ENCODE measurements at places on chromosomes 5 and 9. TPM values are rescaled to one million over a fixed set of nuclear protein-coding genes. Genes with fewer than 3 reads are reported as not detected.

- no peak for DNase-seq
- H3K4me3 ChIP-seq, result no peak overlapping the region
- no peaks in the 10 kb centered on the region for H3K4me1 ChIP-seq
Observed at GRCh38 chr9:29233193-29233592, 1659.9 kb upstream of the C9orf72 start.

DNA sequence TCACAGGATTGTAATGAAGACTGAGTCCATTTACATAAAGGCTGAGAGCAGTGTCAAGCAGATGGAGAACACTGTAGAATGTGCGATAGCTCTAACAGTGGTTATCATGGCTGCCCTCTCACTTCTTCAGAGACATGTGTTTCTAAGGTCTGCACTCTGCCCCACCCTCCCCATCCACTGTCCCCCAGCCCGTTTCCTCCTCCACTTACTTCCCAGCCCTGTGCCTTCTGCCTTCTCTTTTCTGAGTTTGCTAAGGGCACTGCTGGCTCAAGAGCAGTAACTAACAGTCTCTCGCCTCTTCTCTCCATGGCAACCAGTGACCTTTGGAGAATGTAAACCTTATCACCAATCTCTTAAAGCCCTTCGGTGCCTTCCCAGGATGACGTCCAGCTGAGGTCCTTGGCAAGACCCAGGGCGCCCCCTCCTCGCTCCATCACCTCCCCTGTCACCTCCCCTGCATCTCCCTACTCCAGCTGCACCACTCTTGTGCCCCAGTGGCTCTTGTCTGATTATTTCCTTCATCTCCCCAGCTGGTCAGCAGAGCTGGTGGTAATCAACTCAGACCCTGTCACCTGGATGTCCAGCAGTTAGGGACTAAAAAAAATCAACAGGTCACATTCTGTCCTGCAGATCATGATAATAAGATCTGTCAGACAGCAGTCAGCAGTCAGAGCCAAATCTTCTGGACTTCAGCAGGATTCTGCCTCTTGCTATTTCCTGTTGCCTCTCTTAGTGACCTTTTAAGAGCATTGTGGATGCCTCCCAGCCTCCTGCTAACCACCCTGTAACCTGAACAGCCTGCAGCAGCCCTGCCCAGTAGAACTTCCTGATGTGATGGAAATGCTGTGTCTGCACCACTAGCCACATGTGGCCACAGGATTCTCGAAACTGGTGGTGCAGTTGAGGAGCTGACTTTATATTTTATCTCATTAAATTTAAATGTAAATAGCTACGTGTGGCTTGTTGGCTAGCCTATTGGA is 9.0 kb downstream of the FXN start:
- H3K27me3 ChIP-seq, result no peaks in the 10 kb centered on the region
- no peaks in the 10 kb centered on the region for H3K4me1 ChIP-seq
- peaks cover 46% of the 10 kb centered on the region for H3K36me3 ChIP-seq
- no peak for DNase-seq
- no peak overlapping the region for H3K4me3 ChIP-seq

- H3K4me3 ChIP-seq, result no peak overlapping the region
- no peak overlapping the region for H3K27ac ChIP-seq
- no peak for DNase-seq
- H3K4me1 ChIP-seq, result no peaks in the 10 kb centered on the region
- H3K27me3 ChIP-seq, result peaks cover 11% of the 10 kb centered on the region
Observed at GRCh38 chr9:69801989-69802388, 18.6 kb upstream of the CFAP95 start.

DNA sequence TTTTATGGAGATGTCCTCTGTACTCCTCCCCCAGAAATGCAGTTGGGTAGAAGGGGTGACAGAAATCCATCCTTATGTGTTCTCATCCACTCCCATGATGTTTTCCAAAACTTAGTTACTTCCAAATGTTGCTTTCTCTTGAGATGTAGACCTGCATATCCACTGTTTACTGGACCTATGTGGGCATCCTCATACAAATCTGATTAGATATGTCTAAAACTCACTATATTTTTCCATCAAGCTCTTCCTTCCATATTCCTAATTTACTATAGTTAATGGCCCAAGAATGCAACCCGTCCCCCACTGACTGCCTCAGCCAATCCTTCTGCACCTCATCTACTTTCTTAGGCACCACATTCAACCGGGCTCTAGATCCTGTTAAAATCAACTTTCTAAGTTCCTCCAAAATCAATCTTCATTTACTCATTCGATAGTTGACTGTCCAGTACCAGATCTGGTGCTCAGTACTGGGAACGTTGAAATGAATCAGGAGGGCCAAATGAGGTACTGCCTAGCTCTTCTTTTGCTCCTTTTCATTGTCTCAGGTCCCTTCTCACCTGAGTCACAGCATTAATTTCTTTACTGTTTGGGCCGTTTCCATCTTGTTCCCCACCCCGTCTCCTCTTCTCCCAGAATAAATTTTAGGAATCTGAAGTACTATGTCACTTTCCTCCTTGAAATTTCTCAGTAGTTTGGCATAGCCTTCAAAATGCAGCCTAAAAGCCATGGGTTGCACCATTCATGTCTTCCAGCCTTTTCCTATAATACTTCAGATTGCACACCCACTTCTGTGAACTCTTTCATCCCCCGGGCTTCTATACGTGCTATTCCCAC is 7.9 kb downstream of the PLK2 start:
- H3K36me3 ChIP-seq, result peaks cover 22% of the 10 kb centered on the region
- no peak overlapping the region for H3K27ac ChIP-seq
- no peak overlapping the region for H3K4me3 ChIP-seq

GRCh38 chr9:86670536-86670935 is 276.8 kb downstream of the GAS1 start:
- no peak for DNase-seq
- no peaks in the 10 kb centered on the region for H3K27me3 ChIP-seq
- no peaks in the 10 kb centered on the region for H3K36me3 ChIP-seq
- no peaks in the 10 kb centered on the region for H3K4me1 ChIP-seq
- H3K27ac ChIP-seq, result no peak overlapping the region

Gene CDC20B
- not detected for total RNA-seq

DNA sequence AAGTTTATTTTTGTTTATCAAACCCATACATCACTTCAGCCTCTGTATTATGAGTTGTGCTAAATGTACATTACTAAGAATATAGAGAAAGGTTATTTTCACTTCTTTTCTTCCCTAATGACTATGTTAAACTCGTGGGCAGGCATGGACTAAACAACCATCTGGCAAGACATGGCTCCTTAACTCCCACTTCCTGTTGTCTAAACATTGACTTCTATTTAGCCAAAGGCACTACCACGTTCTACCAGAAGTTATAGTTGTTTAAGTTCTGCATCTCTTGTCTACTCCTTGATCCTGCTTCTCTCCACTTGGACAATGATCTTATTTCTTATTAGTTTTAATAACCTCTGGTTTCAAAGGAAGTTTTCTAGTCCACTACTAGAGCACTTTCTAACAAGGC is 136.1 kb downstream of the MACIR start:
- no peaks in the 10 kb centered on the region for H3K4me1 ChIP-seq
- no peak for DNase-seq
- H3K36me3 ChIP-seq, result no peaks in the 10 kb centered on the region
- no peaks in the 10 kb centered on the region for H3K27me3 ChIP-seq
- H3K27ac ChIP-seq, result no peak overlapping the region

Gene HAND1
- total RNA-seq, result not detected

GRCh38 chr5:145463634-145464033 is 371.5 kb downstream of the PRELID2 start:
- H3K36me3 ChIP-seq, result no peaks in the 10 kb centered on the region
- DNase-seq, result no peak
- no peak overlapping the region for H3K27ac ChIP-seq
- no peak overlapping the region for H3K4me3 ChIP-seq
- H3K4me1 ChIP-seq, result no peaks in the 10 kb centered on the region
- H3K27me3 ChIP-seq, result no peaks in the 10 kb centered on the region

DNA sequence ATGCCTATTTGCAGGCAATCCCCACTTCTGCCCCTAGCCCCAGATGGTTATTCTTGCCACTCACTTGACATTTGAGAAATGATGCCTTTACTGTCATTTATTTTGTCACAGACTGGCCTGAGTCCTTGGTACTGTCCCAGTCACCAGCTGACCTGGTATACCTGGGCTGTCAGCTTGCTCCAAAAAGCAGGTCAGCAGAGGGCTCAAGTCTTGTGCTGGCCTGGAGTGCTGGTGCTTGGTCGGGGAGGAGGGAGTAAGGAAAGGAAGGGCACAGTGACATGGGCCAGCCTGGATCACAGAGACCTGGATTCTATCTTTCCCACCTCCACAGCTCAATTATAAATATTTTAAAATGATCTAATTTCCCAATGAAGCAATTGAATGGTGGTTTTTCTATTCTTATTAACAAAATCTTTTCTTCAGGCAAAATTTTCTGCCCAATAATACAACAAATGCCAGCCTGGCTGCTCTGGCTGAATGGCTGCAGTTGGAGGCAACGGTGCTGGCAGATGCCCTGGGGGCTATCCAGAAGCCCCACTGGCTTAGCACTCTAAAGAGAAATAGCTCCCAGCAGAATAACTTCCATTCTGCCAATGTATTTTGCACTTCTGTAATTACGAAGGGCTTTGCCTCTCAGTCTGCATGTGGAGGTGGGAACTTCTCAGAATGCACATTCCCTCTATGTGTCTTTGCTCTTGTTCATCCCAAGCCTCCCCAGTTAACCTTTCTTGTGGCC is 160.6 kb downstream of the GADD45G start:
- H3K36me3 ChIP-seq, result no peaks in the 10 kb centered on the region
- DNase-seq, result no peak
- no peaks in the 10 kb centered on the region for H3K27me3 ChIP-seq
- no peak overlapping the region for H3K27ac ChIP-seq
- H3K4me1 ChIP-seq, result peaks cover 26% of the 10 kb centered on the region

DNA sequence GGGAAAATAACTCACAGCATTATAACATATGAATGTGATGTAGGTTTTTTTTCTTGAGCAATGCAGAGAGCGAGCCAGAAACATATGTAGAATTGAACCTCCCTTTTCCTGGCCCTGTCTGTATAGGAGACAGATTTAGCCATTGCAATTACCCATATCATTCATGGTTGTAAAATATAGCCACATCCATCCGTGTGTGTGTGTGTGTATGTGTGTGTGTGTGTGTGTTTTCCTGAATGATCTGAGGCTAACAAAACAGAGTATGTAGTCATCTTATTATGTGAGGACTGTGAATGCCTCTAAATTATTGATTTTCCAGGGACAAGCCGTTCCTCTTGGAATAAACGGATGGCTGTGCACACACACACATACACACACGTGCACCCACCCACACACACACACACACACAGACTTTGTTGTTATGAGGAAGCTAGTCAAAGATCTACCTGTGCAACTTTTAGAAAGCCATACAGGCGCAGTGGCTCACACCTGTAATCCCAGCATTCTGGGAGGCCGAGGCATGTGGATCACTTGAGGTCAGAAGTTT is 11.7 kb upstream of the DENND1A start:
- no peak overlapping the region for H3K4me3 ChIP-seq
- H3K27ac ChIP-seq, result no peak overlapping the region
- no peaks in the 10 kb centered on the region for H3K4me1 ChIP-seq
- peaks cover 11% of the 10 kb centered on the region for H3K27me3 ChIP-seq
- no peaks in the 10 kb centered on the region for H3K36me3 ChIP-seq

- no peaks in the 10 kb centered on the region for H3K36me3 ChIP-seq
- DNase-seq, result no peak
- no peak overlapping the region for H3K4me3 ChIP-seq
- no peak overlapping the region for H3K27ac ChIP-seq
Observed at GRCh38 chr5:33300209-33300742, 140.5 kb upstream of the TARS1 start.

DNA sequence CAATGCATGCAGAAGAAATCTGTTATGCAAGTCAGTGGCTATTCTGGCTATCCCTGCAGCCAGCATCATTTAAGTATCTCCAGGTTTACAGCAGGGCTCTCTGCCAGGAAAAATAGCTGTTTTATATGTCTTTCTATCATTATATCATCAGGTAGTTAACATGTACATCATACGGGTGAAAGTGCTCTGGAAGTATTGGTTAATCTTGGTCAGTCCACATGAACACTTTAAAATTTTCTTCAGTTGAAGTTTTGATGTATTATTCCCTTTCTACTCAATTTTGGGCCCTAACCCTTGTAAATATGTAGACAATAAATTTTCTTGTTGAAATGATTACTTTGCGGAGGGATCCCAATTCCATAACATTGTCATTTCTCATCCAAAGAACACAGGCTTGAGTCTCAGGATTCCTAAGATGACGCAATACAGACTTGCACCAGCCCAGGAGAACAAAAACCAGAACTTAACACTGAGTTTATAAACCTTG is 67.5 kb downstream of the SEMA6A start:
- H3K27ac ChIP-seq, result no peak overlapping the region
- no peaks in the 10 kb centered on the region for H3K4me1 ChIP-seq
- H3K36me3 ChIP-seq, result peaks cover 2% of the 10 kb centered on the region
- H3K4me3 ChIP-seq, result no peak overlapping the region
- no peak for DNase-seq
- no peaks in the 10 kb centered on the region for H3K27me3 ChIP-seq

- H3K4me3 ChIP-seq, result no peak overlapping the region
- no peak overlapping the region for H3K27ac ChIP-seq
- DNase-seq, result no peak
- H3K27me3 ChIP-seq, result no peaks in the 10 kb centered on the region
- no peaks in the 10 kb centered on the region for H3K36me3 ChIP-seq
- H3K4me1 ChIP-seq, result peaks cover 6% of the 10 kb centered on the region
Observed at GRCh38 chr5:58649716-58650115, 66.8 kb downstream of the RAB3C start.

Gene TEK
- total RNA-seq, result not detected

Gene REEP5
- 44.5 TPM for total RNA-seq

Gene SARDH
- not detected for total RNA-seq

Gene PTGES
- not detected for total RNA-seq

DNA sequence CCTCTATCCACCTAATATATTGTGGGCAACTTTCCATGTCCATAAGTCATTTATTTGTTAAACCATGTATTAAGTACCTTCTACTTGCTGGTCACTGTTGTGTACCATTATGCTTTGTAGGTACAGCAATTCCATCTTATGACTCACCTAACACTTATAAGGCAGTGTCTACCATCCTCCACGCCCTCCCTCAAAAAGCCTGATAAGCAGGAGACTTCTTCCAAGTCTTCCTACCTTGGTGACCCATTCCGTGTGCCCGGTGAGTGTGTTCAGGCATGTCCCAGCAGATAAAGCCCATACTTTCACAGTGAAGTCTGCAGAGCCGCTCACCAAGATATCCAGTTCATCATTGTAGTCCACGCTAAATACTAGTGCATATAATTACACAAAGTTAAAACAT is 17.4 kb downstream of the FBXW2 start:
- no peak for DNase-seq
- H3K36me3 ChIP-seq, result peaks cover 78% of the 10 kb centered on the region
- H3K27me3 ChIP-seq, result no peaks in the 10 kb centered on the region
- H3K4me1 ChIP-seq, result no peaks in the 10 kb centered on the region
- H3K27ac ChIP-seq, result no peak overlapping the region

Gene ADRB2
- total RNA-seq, result 3.2 TPM

Gene GKAP1
- total RNA-seq, result 4.3 TPM

Gene CSNK1G3
- 82.7 TPM for total RNA-seq

Gene FBXW2
- 77.9 TPM for total RNA-seq

GRCh38 chr9:114570742-114571141 is 16.8 kb upstream of the ATP6V1G1 start:
- H3K4me1 ChIP-seq, result peaks cover 39% of the 10 kb centered on the region
- peaks cover 1% of the 10 kb centered on the region for H3K36me3 ChIP-seq
- no peak for DNase-seq
- no peak overlapping the region for H3K27ac ChIP-seq

Measured in activated B cell treated with CpG ODN at 0.5 μM for 24 hours (primary cell).